ENCODE measurements at places on chromosomes 12 and 14.

- DNase-seq, result no peak
These were observed 23.3 kb upstream of the SLC2A3 start for GRCh38 chr12:7959278-7959677.

DNA sequence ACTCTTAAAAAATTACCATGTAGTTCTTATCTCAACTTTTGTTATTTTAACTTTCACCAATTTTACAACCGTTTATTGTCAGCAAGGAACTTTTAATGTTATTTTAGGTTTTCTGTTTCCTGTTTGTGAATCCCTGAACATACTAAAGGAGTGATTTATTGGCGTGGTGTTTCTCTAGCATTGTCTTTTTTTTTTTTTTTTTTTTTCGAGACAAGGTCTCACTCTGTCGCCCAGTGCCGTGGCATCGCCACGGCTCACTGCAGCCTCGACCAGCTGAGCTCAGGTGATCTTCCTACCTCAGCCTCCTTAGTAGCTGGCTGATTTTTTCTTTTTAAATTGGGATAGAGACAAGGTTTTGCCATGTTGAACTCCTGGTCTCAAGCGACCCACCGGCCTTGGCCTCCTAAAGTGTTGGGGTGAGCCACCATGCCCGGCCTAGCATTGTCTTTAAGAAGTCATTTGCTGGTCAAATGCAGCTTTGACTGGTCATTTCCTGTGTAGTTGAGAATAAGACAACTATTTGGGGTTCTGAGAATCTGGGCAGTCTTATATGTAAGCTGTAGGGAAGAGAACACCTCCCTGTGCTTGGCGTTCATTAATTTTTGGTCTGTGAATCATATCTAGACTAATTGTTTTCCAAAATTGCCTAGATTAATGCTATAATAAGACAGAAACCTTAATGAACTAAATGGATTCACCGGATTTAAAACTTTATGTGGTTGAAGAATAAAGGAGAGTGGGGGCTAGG lies 2.1 kb downstream of the WASHC4 start:
- DNase-seq, result no peak

GRCh38 chr12:93767524-93767863 lies 90.3 kb downstream of the CRADD start:
- no peak for DNase-seq

DNA sequence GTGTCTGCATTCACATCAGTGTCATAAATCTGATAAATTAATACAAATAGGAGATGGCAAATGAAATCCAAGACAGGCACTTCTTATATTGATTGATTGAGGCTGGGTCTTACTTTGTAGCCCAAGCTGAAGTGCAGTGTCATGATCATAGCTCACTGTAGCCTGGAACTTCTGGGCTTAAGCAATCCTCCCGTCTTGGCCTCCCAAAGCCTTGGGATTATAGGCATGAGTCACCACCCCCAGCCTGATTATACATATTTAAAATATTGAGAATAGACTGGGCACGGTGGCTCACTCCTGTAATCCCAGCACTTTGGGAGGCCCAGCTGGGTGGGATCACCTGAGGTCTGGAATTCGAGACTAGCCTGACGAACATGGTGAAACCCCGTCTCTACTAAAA lies 51.3 kb downstream of the MARK3 start:
- DNase-seq, result no peak

GRCh38 chr12:109721276-109721675 lies 7.7 kb downstream of the FAM222A start:
- DNase-seq, result no peak

DNA sequence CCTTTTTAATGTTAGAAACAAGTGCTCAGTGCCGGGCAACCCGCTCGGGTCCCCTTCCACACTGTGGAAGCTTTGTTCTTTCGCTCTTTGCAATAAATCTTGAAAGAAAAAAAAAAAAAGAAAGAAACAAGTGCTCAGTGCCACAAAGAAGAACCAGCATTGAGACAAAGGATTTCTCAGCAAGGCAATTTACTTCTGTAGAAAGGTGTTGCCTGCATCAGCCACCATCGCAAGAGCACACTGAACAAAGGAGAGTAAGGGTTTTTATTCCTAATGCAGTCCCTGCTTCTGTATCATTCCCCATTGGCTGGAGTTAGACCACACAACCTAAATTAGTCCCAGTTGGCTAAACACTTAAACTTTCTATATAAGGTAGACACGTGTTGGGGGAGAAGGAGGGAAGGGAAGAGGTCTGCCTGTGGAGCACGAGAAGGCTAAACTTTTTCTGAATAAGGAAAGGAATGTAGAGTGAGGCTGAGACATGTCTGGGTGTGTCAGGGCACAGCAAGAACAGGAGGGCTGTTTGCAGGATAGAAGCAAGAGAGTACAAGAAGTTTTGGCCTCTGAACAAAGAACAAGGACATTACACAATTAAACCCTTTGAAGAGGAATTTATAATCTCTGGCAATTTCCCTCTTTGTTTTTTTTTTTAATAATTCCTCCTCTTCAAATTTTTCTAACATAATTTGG lies 21.4 kb downstream of the KLRF2 start:
- no peak for DNase-seq

- DNase-seq, result no peak
These were observed 48.4 kb upstream of the ASPG start for GRCh38 chr14:104037074-104037473.

- no peak for DNase-seq
These were observed 85.4 kb downstream of the CHGA start for GRCh38 chr14:93008381-93008780.

Data from CMK (cell line).